ENCODE measurements at places on chromosomes 1 and 21.

GRCh38 chr1:198387587-198387986 is 152.9 kb downstream of the ATP6V1G3 start:
- no peak for DNase-seq

GRCh38 chr1:14915356-14916054 is 238.0 kb upstream of the TMEM51 start:
- peak; percentile 49 for DNase-seq

DNA sequence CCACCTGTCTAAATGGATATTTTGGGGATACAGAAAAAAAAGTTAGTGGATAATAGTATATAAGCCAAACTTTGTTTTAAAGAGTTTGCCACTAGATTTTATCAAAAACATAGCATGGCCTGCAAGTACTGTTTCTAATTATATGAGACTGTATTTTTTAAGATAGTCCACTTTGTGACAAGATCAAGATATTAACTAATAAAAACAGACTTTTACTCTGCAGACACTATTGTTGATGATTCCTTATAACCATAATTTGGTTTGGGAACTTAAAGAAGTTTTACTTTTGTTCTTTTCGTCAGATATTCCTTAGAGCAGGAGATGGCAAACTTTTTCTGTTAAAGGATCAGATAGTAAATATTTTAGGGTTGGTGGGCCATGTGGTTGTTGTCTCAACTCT is 36.4 kb downstream of the SMG7 start:
- DNase-seq: no peak

DNA sequence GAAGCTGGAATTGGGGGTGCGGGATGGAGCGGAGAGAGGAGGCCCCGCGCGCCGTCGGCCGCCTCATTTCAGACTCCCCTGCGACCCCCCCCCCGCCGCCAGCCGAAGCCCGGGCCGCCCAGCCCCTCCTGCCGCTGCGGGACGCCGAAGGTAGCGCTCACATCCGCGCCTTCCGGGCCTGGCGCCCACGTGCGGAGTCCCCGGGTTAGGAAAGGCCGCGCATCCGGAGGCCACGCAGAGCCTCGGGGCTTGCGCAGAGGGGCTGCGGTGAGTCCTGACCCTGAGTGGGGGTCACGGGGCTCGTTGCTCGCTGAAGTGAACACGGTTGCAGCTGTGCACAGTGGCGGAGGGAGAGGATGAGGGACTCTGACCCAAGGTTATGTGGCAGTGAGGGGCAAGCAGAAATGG is 552 bp upstream of the ZNF496 start:
- peak; percentile 41 for DNase-seq

GRCh38 chr1:170671629-170671963 is 7.7 kb downstream of the PRRX1 start:
- no peak for DNase-seq

GRCh38 chr21:29810871-29811270 is 128.9 kb downstream of the GRIK1 start:
- no peak for DNase-seq

DNA sequence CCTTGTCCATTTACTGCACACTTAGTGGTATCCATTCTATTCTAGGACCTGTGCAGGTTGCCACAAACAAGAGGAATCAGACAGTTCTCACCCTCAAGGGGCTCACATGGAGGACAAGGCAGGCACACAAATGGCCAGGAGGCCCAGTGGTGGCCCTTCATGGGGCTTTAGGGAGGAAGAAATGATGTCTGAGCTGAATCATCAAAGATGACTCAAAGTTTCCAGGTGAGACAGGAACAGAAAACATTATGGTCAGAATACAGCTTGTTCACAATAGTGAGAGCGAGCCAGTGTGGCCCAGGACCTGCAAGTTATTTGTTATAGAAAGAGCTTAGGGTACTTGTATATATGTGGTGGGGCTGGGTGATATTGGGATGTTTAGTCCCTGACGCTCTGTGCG is 26.4 kb downstream of the SHISAL2A start:
- DNase-seq: no peak

DNA sequence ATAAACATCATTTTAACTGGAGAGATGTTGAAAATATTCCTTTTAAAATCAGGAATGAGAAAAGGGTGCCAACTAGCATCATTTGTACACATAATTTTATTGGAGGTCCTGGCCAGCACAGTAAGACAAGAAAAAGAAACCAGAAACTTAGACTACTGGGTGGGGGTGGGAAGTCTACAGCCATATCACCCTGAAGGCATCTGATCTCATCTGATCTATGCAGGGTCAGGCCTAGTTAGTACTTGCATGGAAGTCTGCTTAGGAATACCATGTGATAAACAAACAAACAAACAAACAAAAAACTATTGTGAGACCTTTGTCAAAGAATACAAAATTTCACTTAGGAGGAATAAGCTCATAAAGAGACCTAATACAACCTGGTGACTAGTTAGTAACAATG is 54.2 kb downstream of the EIF2B3 start:
- no peak for DNase-seq

DNA sequence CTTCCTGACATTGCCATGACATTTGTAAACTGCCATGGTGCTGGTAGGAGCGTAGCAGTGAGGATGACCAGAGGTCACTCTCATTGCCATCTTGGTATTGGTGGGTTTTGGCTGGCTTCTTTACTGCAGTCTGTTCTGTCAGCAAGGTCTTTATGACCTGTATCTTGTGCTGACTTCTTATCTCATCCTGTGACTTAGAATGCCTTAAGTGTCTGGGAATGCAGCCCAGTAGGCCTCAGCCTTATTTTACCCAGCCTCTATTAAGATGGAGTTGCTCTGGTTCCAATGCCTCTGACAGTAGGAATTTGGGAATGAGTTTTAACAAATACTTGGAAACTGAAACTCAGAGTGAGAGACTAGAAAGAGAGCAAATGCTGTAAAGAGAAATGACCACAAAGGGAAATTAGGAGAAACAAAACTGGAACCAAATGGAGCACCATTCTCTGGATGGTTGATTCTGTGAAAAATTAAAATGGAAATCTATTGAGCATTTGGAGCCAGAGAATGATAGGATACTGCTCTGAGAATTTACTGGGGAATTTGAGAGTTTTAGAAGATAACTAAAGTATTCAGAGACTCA is 50.1 kb upstream of the RHOU start:
- no peak for DNase-seq
